ENCODE measurements at places on chromosomes 2 and 18. TPM values are rescaled to one million over a fixed set of nuclear protein-coding genes. Genes with fewer than 3 reads are reported as not detected.
A peak's percentile ranks its signal among the peaks of the same experiment; 100 is the strongest.

- no peak for DNase-seq
Measured at GRCh38 chr2:77391119-77391518, 131.1 kb downstream of the LRRTM4 start.

KCNJ3 gene
- total RNA-seq = 3.3 TPM

DNA sequence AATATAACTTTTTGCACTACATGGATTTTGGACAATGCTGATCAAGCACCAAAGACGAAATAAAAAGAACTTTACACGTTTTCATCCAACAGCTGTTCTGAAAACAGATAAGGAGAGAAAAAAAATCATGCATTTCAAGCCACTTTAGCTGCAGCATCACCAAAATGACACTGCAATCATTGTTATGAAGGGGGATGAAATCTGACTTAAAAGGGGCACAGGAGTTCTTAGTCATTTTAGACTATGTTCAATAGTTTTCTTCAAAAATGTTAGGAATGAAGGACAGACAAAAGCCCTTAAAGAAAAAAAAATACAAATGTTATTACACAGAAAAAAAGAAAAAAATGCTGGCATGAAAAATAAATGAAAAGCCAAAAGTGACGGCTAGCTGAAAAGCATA is 71.2 kb downstream of the CUL3 start:
- DNase-seq = no peak

GRCh38 chr2:12603781-12604295 is 112.9 kb upstream of the TRIB2 start:
- DNase-seq = no peak

- DNase-seq = no peak
Measured at GRCh38 chr2:102975996-102976975, 214.5 kb downstream of the TMEM182 start.

ARL6IP6 gene
- total RNA-seq = 12.9 TPM

DNA sequence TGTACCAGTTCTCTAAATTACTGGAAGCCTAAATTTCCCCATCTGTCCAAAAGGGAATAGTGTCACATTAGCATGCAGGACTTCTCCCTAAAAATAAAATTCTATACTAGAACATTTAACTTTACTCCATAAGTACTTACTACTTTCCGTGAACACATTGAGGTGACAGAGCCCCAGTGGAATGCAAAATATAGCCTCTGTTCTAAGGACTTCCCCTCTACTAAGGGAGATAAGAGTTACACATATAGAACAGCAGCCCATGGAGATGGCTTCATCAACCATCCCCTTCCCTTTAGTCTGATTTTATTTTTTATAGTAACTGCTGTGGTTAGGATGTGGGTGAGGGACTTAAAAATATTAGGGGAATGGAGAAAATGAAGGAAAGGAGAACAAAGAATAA is 68.9 kb upstream of the STPG4 start:
- DNase-seq = no peak

DNA sequence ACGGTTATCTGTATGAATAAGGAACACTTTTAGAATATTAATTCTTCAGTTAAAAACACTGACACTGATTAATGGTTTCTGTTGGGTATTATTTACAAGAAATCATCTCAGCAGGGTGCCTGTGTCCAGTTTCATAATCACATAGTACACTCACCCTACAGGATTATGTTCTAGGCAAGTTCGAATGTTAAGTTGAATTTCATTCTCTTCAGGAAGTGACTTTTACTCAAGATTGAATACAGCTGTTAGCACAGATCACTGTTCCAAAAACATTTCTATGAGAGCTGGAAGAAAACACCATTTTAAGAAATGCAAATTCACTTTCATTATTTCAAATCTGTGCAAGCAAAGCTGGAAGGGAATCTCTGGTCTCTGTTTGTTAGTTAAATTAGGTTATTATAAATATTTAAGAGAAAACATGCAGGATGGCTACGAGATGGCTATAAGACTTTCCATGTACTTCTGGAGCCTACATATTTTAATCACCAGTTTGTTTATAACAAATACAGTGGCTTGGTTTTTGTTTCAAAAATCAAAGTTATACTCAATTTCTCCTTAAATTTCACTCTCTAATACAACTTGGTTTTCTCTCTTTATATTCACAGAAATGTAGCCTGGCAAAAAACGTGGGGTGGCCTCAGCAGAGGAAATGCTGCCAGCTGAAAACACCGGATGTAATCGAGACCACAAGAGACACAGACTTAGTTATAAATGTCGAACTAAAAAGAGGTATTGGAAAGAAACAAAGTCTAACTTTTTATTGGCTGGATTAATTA is 65.8 kb downstream of the RBMS1 start:
- no peak for DNase-seq

DNA sequence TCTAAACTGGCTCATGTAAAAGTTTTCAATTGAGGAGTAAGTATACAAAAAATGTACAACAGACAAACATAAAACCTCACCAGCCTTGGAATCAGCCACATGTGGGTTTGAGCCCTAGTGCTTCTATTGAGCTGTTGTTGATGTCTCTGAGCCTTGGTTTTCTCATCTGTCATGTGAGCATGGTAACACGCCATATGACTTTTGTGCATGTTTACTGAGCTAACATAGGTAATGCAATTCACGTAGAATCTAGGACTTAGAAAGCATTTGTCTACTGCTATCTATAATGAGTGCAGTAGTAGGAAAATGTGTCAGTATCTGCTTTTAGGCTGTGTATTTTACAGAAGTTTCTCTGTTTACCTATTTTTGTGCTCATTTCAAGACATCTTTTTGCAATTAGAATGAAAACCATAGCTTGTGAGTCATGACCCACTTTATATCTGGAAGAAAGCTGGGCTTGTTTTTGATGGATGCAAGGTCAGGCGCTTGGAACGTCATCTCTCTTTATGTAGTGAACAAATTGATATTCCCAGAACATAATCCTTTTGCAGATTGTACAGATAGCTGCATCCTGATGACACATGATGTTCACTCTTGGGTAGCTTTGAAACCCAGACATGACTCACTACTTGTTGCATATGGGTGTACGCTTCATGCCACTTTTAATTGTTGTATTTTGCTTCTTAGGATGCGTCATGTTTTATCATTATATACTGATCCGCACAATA is 94.3 kb downstream of the RNF144A start:
- no peak for DNase-seq

- DNase-seq = no peak
Measured at GRCh38 chr2:238489896-238490295, 63.2 kb downstream of the ASB1 start.

DNA sequence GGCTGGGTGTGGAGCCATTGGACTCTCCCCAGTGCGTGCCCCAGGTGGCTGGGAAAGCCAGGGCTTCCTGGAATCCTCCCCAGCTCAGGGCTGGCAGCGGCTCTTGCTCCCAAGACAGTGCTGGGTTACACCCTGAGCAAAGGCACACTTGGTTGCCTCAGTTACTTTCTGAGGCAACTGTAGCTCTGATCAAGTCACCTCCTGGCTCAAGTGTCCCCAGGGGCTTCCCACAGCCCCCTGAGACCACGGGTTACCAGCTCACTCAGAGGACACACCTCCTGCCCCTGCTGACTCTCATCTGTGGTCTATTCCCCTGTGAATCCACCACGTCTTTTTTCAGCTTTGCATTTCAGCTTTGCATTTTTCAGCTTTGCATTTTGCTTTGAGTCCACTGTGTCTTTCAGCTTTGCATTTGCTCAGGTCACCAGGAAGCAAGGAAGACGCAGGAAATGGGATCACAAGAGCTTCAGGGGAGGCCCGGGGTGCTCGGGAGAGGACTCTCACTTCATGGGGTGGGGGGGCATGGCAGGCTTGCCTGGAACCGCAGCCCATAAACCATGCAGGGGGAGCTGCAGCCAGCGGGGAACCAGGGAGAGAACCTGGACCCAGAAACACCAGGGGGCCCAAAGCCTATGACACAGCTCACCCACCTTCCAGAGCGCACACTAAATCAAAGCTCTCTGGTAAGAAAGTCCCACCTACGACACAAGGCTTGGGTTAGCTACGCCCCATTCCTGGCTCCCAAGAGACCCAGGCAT is 138.0 kb upstream of the ASB18 start:
- peak; percentile 54 for DNase-seq

GRCh38 chr2:6309415-6310255 is 556.1 kb downstream of the CMPK2 start:
- DNase-seq = no peak

DNA sequence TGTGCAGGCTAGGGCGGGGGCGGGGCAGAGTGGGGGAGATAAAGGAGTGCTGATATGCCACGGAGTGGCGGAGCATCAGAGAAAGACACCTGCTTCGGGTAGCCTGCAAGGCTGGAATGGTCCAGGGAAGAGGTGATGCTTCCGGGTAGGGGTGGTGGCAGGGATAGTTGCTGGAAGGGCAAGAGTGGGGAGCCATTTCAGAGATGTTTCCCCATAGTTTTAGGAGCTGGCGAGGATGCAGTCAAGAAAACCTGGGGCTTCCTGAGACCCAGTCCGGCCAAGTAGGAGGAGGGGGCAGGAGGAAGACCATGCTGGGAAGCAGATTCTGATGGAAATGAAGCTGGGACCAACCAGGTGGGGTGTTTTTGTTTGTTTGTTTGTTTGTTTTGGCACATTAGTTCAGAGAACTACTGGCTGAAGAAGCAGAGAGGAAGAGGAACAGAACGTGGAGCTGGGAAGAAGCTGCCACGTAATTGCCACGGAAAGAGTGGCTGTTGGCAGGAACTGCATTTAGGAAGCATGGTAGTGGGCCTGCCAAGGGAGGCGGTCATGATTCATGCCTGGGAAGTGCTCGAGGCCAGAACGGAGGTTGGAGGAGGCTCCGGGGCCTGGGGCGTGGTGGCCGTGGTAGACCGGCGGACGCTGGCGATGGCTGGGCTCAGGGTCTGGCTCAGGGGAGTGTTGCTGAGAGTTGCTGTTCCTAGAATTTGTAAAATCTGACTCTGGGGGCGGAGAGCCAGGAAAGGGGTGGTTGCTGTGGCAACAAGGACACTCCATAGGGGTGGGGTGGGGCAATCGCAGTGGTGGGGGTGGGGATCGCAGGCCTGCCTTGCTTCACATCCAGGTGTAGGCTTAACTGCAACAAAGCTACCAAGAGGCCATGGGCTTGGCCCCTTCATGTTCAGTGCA is 8.6 kb upstream of the INPP5D start:
- peak; percentile 94 for DNase-seq

CTAGE1 gene
- not detected for total RNA-seq

DNA sequence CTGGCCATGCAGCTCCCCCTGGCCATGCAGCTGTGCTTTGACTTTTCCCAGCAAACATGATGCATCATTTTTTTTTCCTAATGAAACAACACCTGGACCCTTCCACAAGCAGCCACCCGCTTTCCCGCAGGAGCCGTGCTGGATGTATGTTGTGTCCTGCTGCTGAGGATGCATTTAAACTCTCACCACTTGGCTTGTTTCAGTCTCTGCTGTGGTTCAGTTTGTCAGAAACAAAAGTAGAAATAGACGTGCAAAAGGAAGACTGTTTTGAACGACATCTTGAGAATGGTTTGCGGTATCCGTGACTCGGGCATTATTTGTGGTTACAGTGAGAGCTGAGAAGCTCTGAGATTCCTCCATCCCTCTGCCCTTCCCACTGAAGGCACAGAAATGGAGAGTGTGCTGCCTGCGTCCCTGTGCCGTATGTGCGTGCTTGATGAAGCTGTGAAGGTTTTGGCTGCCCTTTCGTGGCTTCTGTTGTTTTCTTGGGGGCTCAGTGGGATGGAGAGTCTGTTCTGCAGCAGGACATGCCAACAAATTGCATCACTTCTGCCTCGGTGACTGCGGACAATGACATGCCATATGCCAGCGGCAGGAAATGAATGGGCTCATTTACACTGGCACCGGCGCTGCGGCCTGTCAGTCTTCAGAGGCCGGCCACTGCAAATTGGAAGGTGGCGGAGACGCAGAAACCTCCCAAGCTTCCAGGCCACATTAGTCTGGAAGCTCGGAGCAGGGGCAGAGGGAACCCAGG is 417.7 kb upstream of the SALL3 start:
- DNase-seq = peak; percentile 42

GRCh38 chr2:239295377-239296019 is 105.3 kb downstream of the HDAC4 start:
- DNase-seq = no peak

- no peak for DNase-seq
Measured at GRCh38 chr18:7191736-7192135, 39.2 kb upstream of the LRRC30 start.

DNA sequence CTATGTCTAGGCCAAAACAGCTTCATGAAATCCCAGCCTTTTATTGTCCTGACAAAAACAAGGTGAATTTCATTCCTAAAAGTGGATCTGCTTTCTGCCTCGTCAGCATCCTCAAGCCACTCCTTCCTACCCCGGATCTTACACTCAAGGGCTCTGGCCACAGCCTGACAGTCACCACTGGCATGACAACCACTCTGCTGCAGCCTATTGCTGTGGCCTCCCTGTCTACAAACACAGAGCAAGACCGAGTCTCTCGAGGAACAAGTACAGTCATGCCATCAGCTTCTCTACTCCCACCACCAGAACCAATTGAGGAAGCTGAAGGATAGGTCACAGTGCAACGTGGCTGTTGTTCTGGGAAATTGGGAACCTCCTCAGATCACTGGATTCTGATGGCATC is 106.1 kb downstream of the ICA1L start:
- no peak for DNase-seq

- DNase-seq = no peak
Measured at GRCh38 chr2:207338220-207338607, 172.5 kb upstream of the KLF7 start.

DNA sequence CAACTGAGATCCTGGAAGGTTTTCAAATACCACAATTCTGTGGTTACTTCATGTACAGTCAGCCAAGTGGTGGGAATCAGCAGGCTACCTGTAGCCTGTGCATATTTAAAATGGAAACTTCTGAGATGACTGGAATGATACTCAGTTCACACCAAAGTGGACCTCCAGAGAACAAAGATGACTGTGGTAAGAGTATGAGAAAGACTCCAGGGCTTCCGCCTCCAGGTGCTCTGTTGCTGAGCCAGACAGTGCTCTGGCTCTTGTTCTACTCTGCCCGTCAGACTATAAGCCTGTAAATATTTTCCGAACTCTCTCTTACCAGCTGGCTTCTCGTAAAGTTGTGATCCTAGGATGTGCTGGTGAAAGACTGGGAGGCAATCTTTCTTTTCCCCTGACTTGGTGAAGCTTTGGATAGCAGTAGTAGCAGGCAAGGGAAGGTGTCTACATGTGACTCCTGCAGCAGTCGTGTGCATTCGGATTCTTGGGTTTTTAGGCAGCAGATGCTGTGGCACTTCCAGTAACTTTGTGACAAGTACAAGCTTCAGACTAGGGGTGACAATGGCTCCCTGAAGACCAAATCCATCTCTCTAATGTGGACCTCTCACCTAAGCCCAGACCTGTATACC is 23.1 kb downstream of the ST3GAL5 start:
- DNase-seq = no peak

DNA sequence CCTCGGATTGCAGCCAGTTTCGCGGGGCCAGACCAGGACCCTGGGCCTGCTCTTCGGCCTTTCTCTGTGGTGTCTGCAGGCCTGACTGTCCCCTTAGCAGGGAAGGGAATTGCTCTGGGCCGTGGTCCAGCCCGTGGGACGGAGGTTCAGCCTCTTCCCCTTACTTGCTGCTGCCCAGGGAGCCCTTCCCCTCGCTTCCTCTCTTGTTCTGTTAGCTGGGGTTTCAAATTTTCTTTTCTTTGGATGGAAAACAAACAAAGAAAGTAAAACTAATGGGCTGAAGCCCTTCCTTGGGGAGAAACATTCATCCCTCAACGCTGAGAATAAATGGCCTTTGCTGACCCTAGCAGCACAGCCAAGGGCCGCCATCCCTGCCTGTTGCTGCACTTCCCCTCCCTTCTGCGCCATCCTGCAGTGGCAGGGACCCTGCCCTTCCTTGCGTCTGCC is 52.4 kb downstream of the ASAP2 start:
- peak; percentile 89 for DNase-seq

- DNase-seq = no peak
Measured at GRCh38 chr2:47064106-47064505, 91.0 kb downstream of the STPG4 start.

SFT2D3 gene
- 4.7 TPM for total RNA-seq

Data from posterior vena cava (tissue), 2 donors.